Mesothelial cell of epicardium (in vitro differentiated cells): ENCODE measurements at places on chromosomes 16 and 17.

DNA sequence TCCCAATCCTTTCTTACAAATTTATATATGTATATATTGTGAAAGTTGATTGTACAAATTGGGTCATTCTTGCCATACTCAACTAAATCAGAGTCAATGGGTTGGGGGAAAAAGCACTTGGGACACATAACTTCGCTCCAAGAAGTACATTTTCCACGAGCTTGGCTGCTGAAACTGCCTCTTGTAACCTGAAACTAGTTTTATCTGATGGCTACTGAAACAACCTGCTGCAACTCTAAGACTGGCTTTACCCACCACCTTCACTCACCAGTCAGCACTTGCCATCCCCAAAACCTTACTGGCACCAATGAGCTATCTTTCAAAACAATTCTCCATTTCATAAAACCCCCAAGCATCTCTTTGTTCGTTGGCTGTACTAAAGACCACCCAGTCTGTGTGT is 14.5 kb upstream of the MYCBPAP start:
- DNase-seq, result no peak

DNA sequence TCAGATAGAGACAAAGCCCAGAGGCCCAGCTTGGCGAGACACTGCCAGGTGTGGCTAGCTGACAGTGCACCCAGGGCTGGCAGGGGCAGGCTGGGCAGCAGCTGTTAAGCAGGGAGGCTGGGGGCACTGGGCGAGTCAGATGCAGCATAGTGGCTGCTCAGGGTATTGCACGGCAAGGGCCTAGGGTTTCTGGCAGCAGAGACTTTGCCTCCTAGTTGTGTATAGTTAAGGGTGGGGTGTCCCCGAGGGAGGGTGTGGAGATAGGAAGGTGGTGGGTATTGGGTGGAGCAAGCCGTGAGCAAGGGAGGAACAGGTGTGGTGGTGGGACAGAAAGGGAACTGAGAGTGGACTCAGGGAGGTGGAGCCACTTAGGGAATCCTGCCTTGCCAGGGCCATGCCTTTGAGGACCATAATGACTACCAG is 66.0 kb downstream of the SMPD3 start:
- DNase-seq, result no peak

DNA sequence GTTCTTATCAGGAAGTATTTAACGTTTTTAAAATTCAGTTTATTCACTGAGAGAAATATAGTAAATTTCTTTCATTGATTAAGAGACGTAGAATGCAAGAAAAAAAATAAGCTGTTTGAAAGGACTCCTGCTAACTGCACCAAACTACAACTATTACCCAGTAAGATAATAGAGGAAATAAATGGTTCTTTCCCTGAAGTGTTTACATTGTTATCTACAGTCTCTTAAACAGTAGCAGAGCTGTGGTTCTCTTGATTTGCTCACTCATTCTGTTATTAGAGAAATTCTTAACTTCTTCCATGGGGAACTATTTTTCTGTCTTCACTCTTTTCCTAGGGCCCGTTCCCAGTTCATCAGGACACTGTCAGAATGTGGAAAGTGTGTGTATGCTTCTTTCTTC is 973.0 kb downstream of the KCNJ2 start:
- DNase-seq, result no peak

GRCh38 chr16:835373-835772 is 34.8 kb upstream of the GNG13 start:
- DNase-seq, result no peak

GRCh38 chr17:42055496-42055895 is 5.1 kb upstream of the C17orf113 start:
- DNase-seq, result no peak

DNA sequence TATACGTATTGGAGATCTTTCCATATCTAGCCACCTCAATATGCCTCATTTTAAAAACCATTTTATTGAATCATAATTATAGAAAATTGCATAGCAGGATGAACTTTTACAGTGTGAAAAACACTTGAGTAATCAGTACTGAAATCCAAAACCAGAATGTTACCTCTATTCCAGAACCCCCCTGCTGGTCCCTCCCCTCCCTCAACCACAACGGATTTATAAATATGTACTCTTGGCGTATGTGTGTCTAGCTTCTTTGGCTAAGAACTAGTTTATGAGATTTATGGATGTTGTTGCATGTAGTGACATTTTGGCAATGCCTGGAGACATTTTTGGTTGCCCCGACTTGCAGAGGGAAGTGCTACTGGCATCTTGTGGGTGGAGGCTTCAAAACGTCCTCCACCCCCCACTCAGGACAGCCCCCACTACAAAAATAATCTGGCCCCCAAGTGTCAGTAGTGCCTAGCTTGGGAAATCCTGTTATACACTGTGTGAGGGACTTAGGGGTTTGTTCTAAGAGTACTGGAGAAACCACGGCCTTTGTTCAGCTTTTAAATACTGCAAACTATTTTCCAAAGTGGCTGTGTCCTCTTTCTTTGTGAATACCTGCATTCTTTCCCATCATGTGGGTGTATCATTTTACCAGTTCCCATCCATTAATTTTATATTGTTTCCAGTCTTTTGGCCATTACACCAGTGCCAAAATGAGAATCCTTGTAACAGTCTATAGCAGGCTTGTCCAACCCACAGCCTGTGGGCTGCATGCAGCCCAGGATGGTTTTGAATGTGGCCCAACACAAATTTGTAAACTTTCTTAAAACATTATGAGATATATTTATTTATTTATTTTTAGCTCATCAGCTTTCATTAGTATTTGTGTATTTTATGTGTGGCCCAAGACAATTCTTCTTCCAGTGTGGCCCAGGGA is 23.7 kb downstream of the ITPRIPL2 start:
- no peak for DNase-seq

GRCh38 chr17:50460831-50461526 is 7.7 kb downstream of the CHAD start:
- DNase-seq, result no peak

GRCh38 chr17:68432086-68432864 is 25.0 kb downstream of the WIPI1 start:
- DNase-seq, result no peak

DNA sequence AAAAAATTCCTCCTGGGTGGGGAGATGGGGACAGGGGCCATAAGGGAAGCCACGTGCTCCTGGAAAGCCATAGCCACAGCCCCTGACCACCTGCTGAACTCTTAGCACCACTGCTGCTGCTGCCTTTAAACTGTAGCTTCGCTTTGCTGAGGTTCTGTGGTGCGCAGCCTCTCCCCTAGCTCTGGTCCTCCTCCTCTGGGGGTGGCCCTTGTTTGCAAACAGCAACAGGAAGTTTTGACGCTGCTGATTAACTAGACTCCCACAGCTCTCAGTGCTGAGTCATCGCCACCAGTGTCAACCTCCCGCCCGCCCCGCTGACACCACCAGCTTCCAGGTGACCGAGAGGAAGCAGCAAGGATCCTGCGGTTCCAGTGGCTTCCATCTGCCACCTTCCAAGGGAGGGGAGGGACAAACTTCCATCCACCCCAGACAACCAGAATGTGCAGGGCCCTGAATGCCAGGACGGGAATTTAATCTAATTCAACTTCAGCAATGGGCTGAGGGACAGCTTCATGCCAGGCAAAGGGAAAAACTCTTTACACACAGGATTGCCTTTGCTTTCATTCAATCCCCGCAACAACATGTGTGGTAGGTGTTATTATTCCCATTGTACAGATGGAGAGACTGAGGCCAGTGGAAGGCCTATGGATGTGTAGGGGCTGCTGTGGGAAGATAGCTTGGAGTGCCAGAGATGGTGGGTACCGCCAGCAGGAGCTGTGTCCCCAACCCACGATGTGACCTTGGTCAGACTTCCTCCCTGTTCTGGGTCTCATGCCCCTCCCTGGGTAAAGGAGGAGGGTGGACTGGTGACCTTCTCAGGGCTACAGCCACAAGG is 8.1 kb upstream of the KIFC3 start:
- no peak for DNase-seq

DNA sequence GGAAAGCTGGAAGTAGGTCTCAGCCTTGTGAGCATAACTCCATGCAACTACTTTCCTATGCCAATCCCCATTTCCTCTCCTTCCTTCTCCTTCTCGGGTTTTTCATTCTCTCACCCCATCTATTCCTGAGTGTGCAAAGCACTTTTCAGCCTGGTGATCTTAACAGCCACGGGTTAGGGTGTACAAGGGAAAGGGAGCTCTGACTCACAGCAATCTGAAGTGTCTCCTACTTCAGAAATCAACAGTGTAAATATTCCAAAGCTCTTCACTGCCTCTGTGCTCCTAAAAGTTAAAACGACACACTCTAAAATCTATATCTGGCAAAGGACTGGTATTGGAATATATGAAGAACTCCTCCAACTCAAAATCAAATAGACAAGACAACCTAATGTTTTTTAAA is 268.0 kb upstream of the IRX3 start:
- DNase-seq, result no peak

GRCh38 chr16:80046848-80047247 is 446.3 kb upstream of the MAF start:
- DNase-seq, result no peak

DNA sequence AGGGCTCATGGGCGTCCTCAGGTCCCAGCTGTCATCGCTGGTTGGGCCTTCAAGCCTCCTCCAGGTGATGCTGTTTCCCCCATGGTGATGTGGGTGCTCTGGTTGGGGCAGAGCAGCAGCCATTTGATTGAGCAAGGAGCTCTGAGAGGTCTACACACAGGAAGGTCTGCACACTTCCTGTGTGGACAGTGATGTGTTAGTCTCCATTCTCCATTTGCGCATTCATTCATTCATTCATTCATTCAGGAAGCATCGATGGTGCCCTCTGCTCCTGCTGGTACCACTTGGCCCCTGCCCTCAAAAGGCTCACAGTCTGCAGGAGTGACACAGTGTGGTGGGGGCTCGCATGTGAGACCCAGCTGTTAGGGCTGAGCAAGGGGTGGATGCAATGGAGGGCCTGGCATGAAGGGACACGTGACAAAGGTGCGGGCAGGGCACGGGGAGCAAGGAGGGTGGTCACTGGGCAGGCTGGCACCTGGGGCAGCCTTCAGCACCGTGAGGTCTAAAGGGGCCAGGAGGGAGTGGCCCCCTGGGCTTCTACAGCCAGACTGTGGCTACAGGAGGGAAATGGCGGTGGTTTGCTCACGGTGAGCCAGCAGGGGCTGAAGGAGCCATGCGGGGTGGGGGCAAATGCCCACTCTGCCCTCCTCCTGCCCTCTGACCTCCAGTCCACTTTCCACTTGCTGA is 1.5 kb downstream of the ADGRG3 start:
- no peak for DNase-seq

GRCh38 chr17:39787743-39788484 is 50.2 kb downstream of the GRB7 start:
- no peak for DNase-seq
